NCI-H1092 treated with DMSO at 0.1 percent for 48 hours (cell line): ENCODE measurements at places on chromosomes 2 and 18.

- no peak for DNase-seq
Measured at GRCh38 chr2:133400411-133400810, 167.9 kb downstream of the NCKAP5 start.

- DNase-seq = no peak
Measured at GRCh38 chr2:155730804-155731203, 601.7 kb downstream of the NR4A2 start.

DNA sequence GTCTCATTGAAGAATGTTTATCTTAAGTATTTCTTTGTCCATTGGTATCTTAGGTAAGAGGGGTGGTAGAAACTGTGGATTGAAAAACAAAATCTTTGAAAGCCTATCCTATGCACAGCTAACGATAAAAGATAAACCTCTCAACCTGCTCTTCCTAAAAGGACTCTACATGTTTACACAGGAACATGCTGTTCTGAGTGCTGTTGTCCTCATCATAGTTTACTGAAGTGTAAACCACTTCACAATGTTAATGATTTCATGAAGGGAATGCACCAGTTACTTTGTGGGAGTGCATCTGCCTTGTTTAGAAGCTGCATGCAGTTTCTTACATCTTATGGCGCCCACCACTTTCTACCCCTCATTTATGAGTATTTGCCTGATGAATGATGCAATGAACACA lies 1.2 kb downstream of the ACMSD start:
- no peak for DNase-seq

GRCh38 chr2:29052807-29053206 lies 21.5 kb downstream of the PCARE start:
- DNase-seq = no peak

DNA sequence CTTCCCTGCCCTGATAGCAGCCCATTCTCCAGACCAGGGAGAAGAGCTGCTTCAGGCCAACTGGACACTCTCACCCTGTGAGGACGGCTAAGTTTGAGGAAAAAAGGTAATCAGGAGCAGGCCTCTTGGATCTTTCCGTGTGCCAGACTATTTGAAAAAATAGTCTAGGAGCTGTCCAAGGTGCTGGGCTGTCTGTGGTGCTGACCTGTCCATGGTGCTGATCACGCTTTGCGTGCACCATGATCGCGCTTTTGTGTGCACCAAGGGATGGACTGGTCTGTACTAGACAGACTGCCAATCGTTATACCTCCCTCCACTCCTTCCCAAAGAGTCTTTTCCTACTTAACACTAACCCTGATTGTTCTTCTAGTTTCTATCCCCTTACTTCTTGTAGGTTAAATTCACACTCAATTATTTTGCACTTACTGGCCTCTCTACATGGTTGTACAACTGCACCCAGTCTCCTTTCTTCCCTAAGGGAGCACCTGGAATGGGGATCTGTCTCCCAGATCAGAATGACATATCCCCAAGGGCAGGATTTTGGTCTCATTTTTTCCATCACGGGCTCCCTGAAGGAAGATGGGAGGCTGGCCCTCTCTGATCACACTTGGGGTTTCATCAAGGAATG lies 295.4 kb downstream of the CELF4 start:
- no peak for DNase-seq

DNA sequence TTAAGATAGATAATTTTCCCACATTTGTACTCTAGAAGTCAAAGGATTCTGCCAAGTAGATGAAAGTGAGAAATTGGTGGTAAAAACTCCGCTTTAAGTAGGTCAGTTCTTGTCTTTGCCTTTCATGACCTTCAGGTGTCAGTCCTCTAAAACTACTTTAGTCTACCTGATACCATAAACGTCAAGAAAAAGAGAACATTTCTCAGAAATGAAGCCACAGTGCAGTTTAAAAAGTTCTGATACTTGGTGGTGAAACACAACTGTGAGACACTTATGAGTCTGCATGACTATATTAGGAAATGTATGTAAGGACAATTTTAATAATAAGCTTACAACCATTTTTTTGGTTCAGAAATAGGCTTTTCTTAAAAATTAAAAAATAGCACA lies 583.3 kb downstream of the SATB2 start:
- DNase-seq = no peak
